Naive B cell (primary cell): ENCODE measurements at places on chromosomes 7 and 10. TPM values are rescaled to one million over a fixed set of nuclear protein-coding genes. Genes with fewer than 3 reads are reported as not detected.

The CTTNBP2 gene
- not detected for polyA plus RNA-seq

GRCh38 chr7:130141161-130141883 is 63.9 kb downstream of the TMEM209 start:
- peak overlapping the region; percentile 95 for H3K4me3 ChIP-seq
- H3K27me3 ChIP-seq = no peaks in the 10 kb centered on the region
- H3K27ac ChIP-seq = peak overlapping the region; percentile 95
- H3K36me3 ChIP-seq = peaks cover 3% of the 10 kb centered on the region
- peak; percentile 30 for DNase-seq

DNA sequence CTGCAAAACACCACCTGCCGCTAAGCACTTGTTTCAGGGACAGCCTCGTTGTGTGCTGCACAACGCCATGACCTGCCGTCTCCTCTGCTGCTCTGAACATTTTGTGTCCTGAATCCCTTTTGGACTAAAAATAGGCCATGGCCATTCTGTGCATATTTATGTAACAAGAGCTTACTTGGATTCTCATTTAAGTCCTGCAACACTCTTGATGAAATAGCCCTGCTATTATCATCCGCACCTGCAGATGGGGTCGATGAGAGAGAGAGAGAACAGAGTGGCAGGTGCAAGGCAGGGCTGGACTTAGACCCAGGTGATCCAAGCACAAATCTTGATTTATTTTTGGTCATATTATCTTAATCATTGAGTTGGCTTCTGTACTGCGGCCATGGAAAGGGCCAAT is 121.2 kb upstream of the PRKCQ start:
- no peak for DNase-seq
- H3K36me3 ChIP-seq = no peaks in the 10 kb centered on the region
- H3K4me1 ChIP-seq = no peaks in the 10 kb centered on the region
- no peak overlapping the region for H3K27ac ChIP-seq
- H3K27me3 ChIP-seq = peaks cover 24% of the 10 kb centered on the region

The ZNF789 gene
- 7.3 TPM for polyA plus RNA-seq

DNA sequence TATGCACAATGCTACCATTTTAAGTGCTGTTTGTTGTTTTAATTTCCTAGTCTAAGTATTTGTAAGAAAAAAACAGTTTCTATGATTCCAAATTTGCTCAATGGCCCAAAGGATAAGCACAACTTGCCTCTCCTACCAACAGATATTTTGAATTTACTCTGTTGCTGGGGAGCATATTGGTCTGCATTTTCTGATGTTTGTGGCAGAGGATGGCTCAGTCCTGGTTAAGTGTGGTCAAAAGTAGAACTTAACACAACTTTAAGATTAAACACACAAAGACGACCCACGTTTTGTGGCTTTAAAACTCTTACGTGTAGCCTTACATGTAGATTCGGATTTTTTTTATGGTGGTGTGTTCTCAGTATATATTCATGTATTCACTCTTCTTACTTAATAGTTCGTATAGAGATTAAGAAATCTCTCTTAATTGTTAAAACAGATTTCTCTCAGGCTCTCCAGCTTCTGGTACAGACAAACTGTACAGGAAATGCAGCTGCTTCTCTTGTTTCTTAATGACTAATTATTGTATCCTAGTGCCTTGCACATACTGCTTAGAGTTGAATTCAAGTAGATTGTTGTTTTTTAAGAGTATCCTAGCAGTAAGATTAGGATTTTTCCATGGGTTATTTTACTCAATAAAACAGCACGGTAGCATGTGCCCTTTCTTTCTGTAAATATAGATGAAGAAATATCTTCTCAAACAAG is 86.2 kb downstream of the GPR85 start:
- H3K27me3 ChIP-seq = peaks cover 19% of the 10 kb centered on the region
- H3K4me1 ChIP-seq = no peaks in the 10 kb centered on the region
- no peak for DNase-seq
- H3K4me3 ChIP-seq = no peak overlapping the region

DNA sequence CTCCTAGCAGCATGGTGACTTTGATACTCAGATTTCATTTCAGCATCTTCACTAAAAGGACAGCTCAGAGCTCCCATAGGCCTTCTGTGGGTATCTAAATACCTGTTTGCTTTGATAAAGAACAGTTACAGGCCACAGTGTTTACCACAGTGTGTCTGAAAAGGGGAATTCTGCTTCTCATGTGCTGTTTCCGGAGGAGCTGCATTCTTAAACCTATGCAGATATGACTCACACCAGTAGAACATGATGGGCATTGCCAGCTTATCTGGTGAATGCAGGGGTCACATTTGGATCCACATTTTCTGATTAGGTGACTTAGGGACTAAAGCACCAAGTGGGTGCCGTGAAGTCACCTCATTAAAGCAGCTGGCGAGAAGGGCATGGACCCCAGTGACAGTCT is 52.6 kb downstream of the TRRAP start:
- no peak for DNase-seq
- no peaks in the 10 kb centered on the region for H3K4me1 ChIP-seq
- H3K36me3 ChIP-seq = peaks cover 53% of the 10 kb centered on the region
- no peak overlapping the region for H3K27ac ChIP-seq

The LRIT1 gene
- not detected for polyA plus RNA-seq

DNA sequence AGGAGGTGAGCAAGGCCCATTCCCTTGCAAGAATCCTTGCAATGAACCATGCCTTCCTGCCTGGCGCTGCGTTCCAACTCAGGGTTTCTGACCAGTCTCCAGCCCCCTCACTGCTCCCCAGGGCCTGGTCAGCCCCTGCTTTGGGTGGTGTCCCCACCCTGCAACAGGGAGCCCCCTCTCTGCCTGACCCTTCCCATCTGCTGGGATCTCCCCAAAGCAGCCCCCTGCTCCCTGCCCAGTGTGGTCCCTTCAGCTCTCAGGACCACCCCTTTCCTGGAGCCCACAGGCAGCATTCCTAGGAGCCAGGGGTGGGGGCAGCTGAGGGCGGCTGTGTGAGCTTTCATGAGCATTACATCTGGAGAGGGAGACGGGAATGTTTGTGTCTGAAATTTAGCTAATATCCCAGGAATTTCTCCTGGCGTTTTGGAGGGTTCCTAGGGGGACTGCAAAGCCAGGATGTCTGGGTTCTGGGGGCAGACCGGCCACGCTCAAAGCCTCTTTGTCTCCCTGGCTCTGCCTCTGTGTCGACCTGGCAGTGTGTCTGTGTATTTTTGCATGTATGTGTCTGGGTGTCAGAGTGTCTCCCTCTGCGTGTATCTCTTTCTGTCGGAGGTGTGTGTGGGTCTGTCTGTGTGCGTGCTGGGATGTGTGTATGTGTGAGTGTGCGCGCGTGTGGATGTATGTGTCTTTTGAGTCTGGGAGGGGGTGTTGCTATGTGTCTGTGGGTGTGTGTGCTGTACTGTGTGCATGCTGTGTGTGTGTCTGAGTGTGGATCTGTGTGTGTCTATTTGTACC is 300.5 kb upstream of the ZMIZ1 start:
- no peaks in the 10 kb centered on the region for H3K4me1 ChIP-seq
- no peak overlapping the region for H3K27ac ChIP-seq
- H3K4me3 ChIP-seq = no peak overlapping the region
- H3K36me3 ChIP-seq = no peaks in the 10 kb centered on the region
- peaks cover 7% of the 10 kb centered on the region for H3K27me3 ChIP-seq

The SPAM1 gene
- not detected for polyA plus RNA-seq

GRCh38 chr7:10212649-10213048 is 761.0 kb upstream of the PHF14 start:
- H3K27me3 ChIP-seq = no peaks in the 10 kb centered on the region
- H3K4me3 ChIP-seq = no peak overlapping the region
- H3K36me3 ChIP-seq = no peaks in the 10 kb centered on the region
- H3K27ac ChIP-seq = no peak overlapping the region
- no peak for DNase-seq

- no peak for DNase-seq
- H3K36me3 ChIP-seq = no peaks in the 10 kb centered on the region
- no peak overlapping the region for H3K27ac ChIP-seq
- peaks cover 22% of the 10 kb centered on the region for H3K27me3 ChIP-seq
- H3K4me1 ChIP-seq = peaks cover 18% of the 10 kb centered on the region
These were observed 704 bp upstream of the ANTXRL start for GRCh38 chr10:46285966-46286620.
